ENCODE measurements at places on chromosomes 4 and X.

DNA sequence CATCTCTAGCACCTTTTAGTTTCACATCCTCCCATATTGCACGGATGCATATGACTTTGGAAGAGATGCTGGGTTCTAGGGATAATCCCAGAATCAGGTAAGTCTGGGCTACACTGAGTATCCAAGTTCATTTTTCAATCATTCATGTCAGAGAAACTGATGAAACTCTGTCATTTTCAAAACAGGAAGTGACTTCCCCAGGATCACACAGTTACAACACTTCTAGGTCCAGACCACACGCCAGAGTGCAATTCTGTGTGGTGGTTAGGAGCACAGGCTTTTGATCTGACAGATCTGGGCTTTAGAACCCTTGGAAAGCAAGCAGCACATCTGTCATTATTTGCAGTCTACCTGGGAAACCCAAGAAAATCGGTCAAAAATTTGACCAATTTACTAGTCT, 52.1 kb upstream of the CDKN2AIP start:
- no peak for DNase-seq

GRCh38 chrX:65744965-65745364, 77.5 kb downstream of the MSN start:
- no peak for DNase-seq

- DNase-seq = no peak
These were observed 53.8 kb downstream of the CPLX1 start for GRCh38 chr4:772118-772517.

DNA sequence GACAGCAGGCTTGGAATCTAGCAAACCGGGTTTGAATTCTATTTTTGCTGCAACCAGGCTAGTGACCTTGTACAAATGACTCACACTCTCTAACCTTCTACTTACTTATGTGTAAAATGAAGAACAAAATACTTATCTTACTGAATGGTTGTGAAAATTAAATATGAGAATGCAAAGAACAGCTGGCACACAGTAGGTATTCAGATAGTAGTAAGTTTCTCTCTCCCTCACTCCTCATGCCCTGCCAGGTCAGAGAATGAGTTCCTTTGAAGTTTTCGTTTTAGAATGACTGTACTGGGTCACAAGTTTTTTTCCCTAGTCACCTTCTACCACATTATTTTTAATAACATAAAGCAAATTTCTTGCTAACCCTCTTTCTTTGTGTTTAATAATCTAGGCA, 33.0 kb downstream of the CISD2 start:
- no peak for DNase-seq

GRCh38 chr4:15340332-15340731, 87.5 kb upstream of the C1QTNF7 start:
- no peak for DNase-seq

GRCh38 chr4:159235779-159236368, 133.0 kb downstream of the RAPGEF2 start:
- DNase-seq = no peak

- no peak for DNase-seq
These were observed 814.2 kb upstream of the PABPC4L start for GRCh38 chr4:135015771-135016170.

DNA sequence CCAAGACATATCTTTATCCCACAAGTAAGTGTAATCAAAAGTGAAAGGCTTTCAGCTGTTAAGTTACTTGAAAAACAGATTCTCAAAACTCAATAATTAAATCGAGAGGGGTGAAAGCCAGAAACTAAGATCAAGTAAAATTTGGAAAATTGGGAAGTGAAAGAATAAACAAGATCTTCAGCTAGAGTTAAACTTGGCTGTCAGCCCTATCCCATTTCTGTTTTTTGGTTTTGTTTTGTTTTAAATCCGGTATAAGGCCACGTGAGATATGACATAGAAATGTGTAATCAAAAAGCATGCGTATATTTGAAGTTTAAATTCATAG, 856.8 kb downstream of the STIM2 start:
- no peak for DNase-seq

GRCh38 chr4:1446502-1447386, 40.5 kb upstream of the NKX1-1 start:
- no peak for DNase-seq

DNA sequence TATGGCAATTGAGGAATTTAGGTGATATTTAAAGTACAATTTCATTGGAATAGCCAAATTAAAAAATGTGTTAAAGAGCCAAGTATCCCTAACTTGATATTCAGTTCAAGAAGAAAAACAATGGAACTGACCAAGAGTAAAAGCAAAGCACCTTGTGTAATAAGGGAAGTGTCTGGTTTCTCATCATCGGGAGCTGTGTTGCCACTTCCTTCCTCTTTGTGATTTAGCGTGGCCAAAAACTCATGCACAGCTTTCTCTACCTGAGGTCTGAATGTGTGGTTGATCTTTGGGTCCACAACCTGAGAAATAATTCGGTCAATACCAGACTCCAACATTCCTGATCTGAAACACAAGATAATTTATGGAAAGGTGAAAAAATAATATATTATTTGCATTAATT, 12.4 kb downstream of the BOD1L1 start:
- DNase-seq = no peak

DNA sequence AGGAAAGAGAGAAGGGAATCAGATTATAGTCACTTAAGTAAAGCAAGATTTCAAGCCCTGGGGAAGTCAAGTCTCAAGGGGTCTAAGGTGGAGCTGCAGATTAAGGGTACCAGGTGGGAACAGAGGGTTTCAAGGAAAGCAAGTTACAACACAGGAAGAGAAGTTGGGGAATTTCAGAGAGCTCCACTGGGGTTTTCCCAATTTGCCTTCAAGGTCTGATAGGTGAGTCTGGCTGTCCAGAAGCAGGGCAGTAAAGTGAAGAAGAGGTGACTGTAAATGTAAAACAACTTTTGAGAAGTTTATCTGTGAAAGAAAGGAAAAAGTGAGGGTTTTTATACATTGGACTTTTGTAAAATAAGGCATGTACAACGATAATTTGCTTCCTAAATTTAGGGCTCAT, 37.1 kb upstream of the TRPC3 start:
- DNase-seq = no peak

DNA sequence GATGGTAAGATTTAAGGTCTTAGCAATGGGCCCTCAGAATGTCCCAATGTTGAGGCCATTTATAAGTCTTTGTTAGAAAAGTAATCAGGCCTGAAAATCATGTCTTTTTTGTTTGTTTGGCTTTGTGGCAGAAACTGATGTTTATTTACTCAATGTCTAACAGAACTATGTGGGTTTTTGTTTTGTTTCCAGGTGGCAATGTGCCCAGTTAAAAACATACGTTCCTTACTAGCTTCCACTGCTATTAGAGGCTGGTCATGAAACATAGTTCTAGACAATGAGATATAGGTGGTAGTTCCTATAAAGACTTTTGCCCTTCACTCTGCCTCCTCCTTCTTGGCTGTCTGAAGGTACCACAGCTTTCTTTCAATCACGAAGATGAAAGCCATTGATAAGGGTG, 108.8 kb downstream of the C4orf51 start:
- DNase-seq = no peak

GRCh38 chrX:42533761-42534160, 244.2 kb downstream of the PPP1R2C start:
- no peak for DNase-seq

DNA sequence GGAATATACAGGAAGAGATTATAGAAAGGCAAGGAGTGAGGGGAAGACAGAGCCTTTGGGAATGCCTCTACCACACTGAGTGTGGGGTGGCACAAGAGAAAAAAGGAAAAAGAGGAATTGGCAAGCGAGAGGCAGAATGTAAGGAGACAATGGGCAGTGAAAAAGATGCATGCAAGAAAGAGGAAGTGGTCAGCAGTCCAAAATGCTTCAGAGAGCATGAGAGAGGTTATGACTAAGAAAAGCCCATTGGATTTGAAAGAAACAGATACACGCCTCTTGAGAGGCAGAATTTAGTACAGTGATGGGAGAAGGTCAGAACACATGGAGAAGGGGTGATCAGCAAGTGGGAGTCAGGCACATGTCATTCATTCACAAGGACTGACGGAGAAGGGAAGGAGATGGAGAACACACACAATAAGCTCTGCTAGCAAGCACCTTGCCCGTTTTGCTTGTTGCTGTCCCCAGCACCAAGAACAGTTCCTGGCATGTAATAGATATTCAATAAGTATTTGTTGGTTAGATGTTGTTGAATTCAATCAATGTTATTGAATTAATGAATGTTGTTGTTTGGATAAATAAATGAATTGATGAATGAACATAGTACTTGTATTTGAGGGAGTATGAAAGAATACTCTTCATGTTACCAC, 6.3 kb downstream of the DCHS2 start:
- DNase-seq = no peak

- no peak for DNase-seq
These were observed 1609.2 kb downstream of the STIM2 start for GRCh38 chr4:28469886-28470285.

DNA sequence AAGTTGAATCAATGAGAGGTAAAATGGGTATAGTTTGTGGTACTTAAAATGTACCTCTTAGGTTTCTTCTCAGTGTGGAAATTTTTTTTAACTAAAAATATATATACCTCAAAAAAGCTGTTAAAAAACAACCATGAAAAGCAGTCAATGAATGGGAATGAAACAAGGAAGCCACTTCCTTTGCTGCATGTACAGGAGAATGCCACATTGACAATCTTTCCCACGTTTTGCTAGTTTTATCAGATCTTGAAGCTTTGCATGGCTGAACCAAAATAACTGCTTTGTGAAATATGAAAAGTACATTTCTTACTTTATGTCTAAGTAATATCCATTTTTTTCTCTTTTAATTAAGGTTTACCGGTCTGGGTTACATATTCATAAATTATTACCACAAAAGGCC, 71.8 kb downstream of the PRKG2 start:
- no peak for DNase-seq

GRCh38 chrX:106959901-106960300, 39.7 kb downstream of the CLDN2 start:
- no peak for DNase-seq

DNA sequence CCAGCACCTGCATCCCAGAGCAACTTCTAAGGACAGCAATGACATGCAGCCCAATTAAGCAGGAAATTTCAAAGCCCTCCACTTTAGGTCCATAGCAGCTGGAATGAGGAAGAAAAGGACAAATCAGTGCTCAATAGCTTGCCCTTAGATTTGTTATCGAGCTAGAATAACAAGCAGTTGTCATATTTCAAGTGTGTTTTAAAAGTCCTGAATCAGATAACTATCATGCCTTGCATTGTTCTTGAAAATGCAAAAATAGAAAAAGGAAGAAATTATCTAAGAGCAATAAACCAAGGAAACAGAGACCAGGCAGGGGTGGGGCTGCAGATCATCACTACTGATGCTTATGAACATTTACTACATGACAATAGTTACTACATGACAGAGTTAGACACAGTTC, 43.9 kb upstream of the KLF3 start:
- no peak for DNase-seq

DNA sequence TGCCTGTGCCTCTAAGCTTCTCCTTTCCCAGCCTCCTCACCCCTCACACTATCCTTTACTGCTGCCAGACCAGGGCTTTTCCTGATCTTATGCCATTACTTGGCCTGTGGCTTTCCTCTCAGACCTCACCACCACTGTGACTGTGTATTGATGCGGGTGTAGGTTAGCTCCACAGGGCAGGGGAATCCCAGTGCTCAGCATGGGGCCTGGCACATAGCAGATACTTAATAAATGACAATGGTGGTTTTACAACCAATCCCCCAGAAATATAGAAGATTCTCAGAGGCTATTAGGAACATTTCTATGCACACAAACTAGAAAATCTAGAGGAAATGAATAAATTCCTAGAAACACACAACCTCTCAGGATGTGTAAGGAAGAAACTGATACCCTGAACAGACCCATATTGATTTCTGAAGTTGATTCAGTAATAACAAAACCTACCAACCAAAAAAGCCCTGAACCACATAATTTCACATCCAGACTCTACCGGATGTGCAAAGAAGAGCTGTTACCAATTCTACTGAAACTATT, 129.6 kb upstream of the QRFPR start:
- no peak for DNase-seq

DNA sequence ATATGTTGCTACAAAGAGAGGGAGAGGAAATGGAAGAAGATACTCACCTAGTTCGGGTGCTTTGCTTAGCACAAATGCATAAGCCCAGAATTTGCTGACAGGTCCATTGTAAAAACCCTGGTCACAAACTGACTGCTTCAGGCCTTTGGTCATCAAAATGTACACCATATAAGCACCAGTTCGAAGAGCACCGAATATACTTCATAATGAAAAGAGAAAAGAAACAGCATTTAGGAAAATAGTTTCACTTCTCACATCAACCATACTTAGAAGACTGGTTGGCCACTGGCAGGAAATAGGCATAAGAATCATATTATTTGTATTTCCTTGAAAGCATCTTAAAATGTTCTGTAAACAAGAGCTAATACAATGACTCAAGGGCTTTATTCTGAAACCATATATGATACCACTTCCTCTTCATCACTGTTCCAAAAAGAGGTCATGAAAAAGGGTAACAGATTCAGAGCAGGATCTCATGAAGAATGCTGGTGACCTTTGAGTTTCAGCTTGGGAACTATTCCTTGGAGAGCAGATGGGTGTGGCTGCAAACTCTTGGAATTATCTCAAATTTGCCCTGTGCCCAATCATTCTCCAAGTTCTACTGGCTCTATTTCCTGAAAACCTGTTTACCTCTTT, 138.7 kb downstream of the ELOVL6 start:
- DNase-seq = no peak

DNA sequence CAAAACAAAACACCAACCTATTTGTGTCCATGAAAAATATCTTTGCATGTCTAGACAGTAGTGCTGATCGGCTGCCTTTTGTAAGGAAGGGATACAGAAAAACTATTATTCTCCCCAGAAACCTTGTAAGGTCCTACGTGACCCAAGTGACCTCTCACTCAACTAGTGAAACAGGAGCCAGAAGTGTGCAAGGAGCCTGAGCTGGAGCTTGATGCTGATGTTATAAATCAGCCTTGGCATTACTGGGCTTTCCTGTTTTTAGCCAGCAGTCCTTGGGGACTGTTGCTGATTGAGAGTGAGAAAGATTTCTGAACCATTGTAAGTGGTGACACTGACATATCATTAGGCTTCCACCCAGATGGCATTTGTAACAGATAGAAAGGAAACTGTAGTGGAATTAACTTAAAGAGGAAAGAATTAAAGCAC, 100.8 kb upstream of the LIMCH1 start:
- DNase-seq = no peak

DNA sequence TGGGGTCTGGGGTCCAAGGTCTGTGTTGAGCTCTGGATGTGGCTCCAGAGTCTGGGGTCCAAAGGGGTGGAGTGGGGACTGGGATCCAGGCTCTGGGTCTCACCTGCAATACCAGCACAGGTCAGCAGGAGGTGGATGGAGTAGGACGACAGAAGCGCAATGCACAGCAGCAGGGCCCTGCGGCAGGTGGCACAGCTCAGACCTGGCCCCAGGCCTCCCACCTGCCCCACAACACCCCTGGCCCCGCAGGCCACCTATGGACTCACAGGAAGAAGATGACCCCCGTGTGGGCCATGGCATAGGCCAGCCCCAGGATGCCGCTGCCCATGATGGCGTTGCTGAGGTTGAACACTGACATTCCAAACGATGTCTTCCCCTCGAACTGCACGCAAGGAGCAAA, 3.4 kb downstream of the SLC38A5 start:
- DNase-seq = no peak

- DNase-seq = no peak
These were observed 566 bp upstream of the LIMCH1 start for GRCh38 chr4:41537292-41537890.

- no peak for DNase-seq
These were observed 8.0 kb upstream of the CISD2 start for GRCh38 chr4:102860611-102861324.

Measured in stimulated activated CD8-positive, alpha-beta memory T cell treated with anti-CD3 and anti-CD28 coated beads, Interleukin-7, amount 100 ng/mL, for 1 hour (primary cell).